ENCODE measurements at places on chromosomes 3 and 15.

DNA sequence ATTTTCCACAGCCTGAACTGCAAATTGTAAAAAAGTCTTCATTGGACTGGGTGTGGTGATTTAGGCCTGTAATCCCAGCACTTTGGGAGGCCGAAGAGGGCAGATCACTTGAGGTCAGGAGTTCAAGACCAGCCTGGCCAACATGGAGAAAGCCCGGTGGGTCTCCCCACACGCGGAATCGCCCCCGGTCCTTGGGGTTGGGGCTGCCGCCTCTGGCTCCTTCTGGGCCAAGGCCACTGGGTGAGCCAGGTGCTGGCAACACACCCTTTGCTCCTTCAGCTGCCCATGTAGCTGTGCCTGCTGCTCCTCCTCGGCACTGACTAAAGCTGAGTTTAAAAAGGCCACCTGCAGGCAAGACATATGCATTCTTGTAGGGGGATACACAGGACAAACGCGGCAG, 9.4 kb upstream of the VPS33B start:
- DNase-seq, result no peak

- no peak for DNase-seq
Observed at GRCh38 chr3:195699388-195699771, 21.4 kb upstream of the MUC20 start.

DNA sequence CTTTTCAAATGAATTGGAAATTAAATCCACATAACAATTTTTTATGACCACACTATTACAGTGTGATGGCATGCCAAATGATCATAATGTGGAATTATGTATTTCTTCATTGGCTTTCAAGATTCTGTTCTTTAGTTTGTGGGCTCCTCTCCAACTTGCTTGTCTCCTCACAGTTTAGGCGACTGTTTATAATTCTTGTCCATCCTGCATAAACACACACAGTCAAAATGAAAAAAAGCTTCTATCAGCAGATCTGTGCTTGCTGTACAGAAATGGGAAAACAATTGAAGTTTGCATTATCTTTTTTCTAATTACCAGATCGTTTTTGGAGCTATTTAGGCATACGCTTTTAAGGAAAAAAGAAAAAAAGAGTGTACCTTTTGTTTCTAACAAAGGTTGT, 37.0 kb downstream of the OPA1 start:
- no peak for DNase-seq

- no peak for DNase-seq
Observed at GRCh38 chr3:85760342-85760741, 801.6 kb downstream of the CADM2 start.

GRCh38 chr3:13419505-13420044, 547 bp downstream of the NUP210 start:
- DNase-seq, result peak; percentile 49

Data from kidney tubule cell (primary cell).